ENCODE measurements at places on chromosomes 1 and 21.

- no peak for DNase-seq
Observed at GRCh38 chr1:98315309-98315708, 346.2 kb upstream of the SNX7 start.

DNA sequence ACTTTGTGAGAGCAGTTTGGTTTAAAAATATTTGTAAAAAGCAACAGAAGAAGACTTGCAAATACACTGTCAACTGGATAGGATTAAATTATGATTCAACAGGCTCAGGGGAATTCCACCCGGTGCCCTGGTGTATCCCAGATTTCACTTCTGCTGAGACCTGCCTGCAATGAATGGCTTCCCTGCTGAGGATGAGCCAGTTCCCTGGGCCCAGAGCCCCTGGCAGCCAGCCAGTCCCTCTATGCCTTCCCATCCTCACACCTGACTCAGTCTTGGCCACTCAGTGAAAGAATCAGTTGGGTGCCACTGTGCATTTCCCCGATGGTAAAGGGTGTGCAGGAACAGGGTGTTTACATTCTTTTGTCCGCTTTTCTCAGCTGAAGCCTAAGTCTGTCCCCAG lies 64.4 kb downstream of the KCTD3 start:
- no peak for DNase-seq

DNA sequence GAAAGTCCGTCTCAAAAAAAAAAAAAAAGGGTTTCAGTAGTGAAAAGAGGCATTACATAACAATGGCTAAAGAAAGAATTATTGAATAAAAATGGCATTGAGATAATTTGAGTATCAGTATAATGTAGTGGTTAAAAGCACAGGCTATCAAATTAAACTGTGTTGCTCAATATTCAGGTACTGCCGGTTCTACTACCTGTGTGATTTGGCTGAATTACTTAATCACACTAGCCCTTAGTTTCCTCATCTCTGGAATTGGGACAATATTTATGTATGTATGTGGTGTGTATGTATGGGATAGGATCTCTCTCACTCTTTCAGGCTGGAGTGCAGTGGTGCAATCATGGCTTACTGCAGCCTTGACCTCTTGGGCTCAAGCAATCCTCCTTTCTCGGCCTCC lies 56.1 kb upstream of the TEKT2 start:
- DNase-seq = no peak

- no peak for DNase-seq
Observed at GRCh38 chr1:228293816-228294500, 86.1 kb downstream of the OBSCN start.

DNA sequence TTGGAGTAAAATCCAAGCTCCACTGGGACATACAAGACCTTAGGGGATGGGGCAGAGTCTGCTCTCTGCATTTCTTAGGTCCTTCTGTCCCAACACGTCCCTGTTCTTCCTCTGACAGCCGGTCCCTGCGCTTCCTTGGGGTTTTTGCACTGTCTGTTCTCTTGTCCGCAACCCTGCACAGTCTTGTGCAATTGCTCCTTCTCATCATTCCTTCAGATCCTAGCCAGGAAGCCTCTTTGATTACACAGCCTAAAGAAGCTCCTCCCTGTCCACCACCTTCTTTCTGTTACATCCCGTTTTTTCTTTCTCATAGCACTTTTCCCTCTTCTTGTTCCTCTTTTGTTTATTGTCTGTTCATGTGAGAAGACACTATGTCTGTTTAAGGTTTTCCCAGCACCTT lies 19.9 kb downstream of the ACOT11 start:
- no peak for DNase-seq

- DNase-seq = no peak
Observed at GRCh38 chr1:245395680-245396079, 240.9 kb downstream of the KIF26B start.

- no peak for DNase-seq
Observed at GRCh38 chr1:233738850-233739249, 124.9 kb downstream of the KCNK1 start.

- no peak for DNase-seq
Observed at GRCh38 chr1:235018161-235018560, 110.5 kb downstream of the TOMM20 start.

- DNase-seq = no peak
Observed at GRCh38 chr1:28921286-28921869, 7.0 kb downstream of the EPB41 start.

- DNase-seq = no peak
Observed at GRCh38 chr1:158055854-158056253, 62.4 kb downstream of the KIRREL1 start.

GRCh38 chr21:44527156-44527982 lies 12.6 kb downstream of the KRTAP10-1 start:
- DNase-seq = no peak

DNA sequence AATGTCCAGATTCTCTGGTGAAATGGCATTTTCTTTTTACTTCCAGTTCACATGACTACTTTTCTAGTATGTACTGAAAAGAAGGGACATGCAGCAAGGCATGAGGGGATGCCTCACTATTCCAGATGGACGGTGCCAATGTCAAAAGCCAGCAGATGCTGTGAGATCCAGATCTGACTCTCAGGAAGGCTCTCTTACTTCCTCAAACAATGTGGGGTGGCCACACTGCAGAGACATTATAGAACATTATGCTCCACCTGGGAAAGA lies 17.7 kb downstream of the CRYZ start:
- no peak for DNase-seq

GRCh38 chr1:27554293-27554692 lies 49.7 kb downstream of the AHDC1 start:
- DNase-seq = no peak

GRCh38 chr1:96971849-96972602 lies 250.4 kb downstream of the PTBP2 start:
- DNase-seq = no peak

DNA sequence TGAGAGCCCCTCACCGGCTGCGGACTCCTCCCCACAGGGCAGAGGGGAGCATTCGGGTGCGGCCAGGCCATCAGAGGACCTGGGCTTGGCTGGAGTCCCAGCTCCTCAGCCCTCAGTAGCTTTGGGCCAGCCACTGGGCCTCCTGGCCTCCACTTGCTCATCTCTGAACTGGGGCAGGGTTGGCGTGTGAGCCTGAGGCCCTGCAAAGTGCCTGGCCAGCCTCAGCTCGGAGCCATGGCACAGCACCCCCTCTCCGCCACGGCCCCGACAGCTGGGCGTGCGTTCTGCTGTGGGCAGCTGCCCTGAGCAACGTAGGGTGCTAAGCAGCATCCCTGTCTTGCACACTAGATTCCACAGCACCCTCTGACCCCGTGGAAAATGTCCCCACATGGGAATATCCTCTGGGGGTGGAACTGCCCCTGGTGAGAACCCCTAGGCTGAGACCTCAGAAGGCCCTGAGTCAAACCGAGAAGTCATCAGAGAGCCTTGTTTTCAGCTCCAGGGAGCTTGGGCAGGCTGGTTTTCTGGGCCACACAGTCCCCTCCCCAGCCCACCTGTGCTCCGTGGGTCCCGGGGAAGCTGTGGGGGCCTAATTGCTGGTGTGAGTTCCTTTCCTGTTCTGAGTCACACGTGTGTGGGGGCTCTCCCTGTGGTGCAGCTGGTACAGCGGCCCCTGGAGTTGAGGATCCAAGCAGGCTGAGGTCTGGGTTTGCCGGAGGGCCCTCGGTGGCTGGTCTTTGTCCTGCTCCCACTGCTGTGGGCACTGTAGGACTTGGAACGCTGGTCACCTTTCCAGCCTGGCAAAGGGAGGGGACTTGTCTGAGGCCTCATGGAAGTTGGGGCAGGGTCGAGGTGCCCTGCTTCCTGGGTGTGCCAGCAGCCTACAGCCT lies 24.5 kb downstream of the TP73 start:
- no peak for DNase-seq

DNA sequence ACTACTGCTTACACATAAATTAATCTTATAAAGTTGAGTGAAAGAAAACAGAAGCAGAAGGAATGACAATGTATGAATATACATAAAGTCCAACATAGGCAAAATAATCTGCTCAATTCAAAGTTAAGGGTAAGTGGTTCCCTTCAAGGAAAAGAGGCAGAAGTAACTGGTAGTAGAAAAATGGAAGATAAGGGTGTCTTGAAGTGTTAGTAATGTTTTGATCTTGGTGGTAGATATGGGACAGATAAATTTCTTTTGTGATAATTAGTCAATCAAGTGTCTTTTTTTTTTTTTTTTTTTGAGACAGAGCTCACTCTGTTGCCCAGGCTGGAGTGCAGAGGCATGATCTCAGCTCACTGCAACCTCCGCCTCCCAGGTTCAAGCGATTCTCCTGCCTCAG lies 12.7 kb downstream of the USP48 start:
- no peak for DNase-seq

- DNase-seq = no peak
Observed at GRCh38 chr1:145795257-145795881, 28.5 kb downstream of the RNF115 start.

Data from activated naive CD4-positive, alpha-beta T cell (primary cell).